ENCODE measurements at places on chromosomes 1 and 21. TPM values are rescaled to one million over a fixed set of nuclear protein-coding genes. Genes with fewer than 3 reads are reported as not detected.

NUP133 gene
- 23.2 TPM for total RNA-seq

C1QA gene
- not detected for total RNA-seq

NDC1 gene
- total RNA-seq = 25.6 TPM

DNAJC6 gene
- 8.8 TPM for total RNA-seq

FNDC5 gene
- total RNA-seq = 0.35 TPM

GJA9 gene
- 0.05 TPM for total RNA-seq

RCC1 gene
- 74.6 TPM for total RNA-seq

MCOLN3 gene
- 2.8 TPM for total RNA-seq

GSTM1 gene
- total RNA-seq = not detected

TFAP2E gene
- total RNA-seq = 0.54 TPM

OR6N1 gene
- total RNA-seq = not detected

CRP gene
- total RNA-seq = not detected

TMCC2 gene
- 1.5 TPM for total RNA-seq

VWA5B1 gene
- not detected for total RNA-seq

ADAMTS5 gene
- not detected for total RNA-seq

PTPRF gene
- 104 TPM for total RNA-seq

TSPAN2 gene
- total RNA-seq = 0.69 TPM

SPRR2B gene
- total RNA-seq = not detected

SPATA6 gene
- 2.4 TPM for total RNA-seq

DYNLT5 gene
- not detected for total RNA-seq

ALPL gene
- total RNA-seq = 0.43 TPM

SLC9C2 gene
- total RNA-seq = not detected

PTPN7 gene
- not detected for total RNA-seq

TNNI3K gene
- not detected for total RNA-seq

GJC2 gene
- 0.39 TPM for total RNA-seq

S100A16 gene
- 496 TPM for total RNA-seq

IGSF9 gene
- 0.14 TPM for total RNA-seq

Data from A549 treated with dexamethasone at 1 μM for 4 hours (cell line).